ENCODE measurements at places on chromosomes 11 and 22.

- peak; percentile 62 for DNase-seq
Observed at GRCh38 chr22:17774206-17774925, at the start of gene BID. Gene BID, minus strand, starts transcription at chr22:17774469. Its CDS starts 24,353 bp downstream, at chr22:17750116.

- DNase-seq, result no peak
Observed at GRCh38 chr22:32144496-32145274, 14.4 kb downstream of the C22orf42 start.

- DNase-seq, result no peak
Observed at GRCh38 chr11:78647986-78648875, 73.6 kb upstream of the NARS2 start.

- no peak for DNase-seq
Observed at GRCh38 chr11:107265591-107266121, 192.0 kb downstream of the CWF19L2 start.

GRCh38 chr11:64654958-64655541 is 64.0 kb downstream of the SLC22A12 start:
- DNase-seq, result no peak

DNA sequence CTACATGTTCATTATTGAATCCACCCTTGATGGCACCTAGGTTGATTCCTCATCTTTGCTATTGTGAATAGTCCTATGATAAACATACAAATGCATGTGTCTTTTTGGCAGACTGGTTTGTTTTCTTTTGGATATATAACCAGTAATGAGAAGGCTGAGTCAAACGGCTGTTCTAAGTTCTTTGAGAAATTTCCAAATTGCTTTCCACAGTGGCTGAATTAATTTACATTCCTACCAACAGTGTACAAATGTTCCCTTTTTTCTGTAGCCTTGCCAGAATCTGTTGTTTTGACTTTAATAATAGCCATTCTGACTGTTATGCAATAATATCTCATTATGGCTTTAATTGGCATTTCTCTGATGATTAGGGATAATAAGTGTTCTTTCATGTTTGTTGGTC is 184.9 kb downstream of the CASP12 start:
- DNase-seq, result no peak

All from GM12891 (cell line).